ENCODE measurements at places on chromosomes 6 and 20.

DNA sequence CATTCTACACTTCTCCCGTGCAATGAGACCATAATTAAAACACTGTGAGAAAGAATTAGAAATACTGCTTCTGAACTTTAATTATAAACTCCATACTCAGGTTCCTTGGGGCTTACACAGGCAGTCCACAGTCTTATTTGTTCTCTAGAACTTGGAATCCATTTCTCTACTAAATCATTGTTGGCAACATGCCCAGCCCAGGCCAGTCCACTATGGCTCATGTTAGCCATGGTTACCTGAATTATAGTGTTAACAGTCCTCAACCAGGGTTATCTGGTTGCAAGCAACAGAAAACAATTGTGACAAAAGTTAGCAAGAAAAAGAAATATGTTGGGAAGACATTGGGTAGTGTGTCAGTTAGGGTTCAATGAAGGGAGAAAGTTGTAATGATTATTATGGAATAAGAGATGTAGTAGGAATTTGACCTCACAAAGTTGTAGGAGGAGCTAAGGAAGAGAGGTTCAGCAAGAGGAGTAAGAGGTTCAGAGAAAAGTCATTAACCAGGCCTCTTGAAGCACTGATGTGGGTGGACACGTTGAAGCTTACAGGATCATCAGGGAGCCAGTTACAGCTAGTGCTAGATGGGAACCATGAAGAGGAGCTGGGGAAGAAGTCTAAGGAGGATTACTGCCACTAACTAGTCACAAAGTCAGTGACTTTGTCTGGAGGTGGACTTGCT, 352.5 kb upstream of the PRND start:
- no peak for DNase-seq

DNA sequence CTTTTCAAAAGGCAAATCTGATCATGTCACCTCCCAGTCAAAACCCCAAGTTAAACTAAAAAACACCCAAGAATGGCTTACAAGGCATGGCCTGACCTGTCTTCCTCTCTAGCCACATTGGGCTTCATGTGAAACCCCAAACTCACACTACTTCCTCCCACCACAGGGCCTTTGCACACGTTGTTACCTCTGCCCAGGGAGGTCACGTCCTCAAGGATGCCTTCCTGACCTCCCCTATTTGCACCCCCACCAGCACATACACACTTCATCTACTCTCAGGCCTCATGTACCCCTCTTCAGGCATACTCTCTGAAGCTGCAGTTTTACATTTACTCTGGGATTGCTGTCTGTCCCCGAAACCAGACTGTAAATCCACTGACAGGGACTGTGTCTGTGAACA, 6.1 kb downstream of the EZR start:
- no peak for DNase-seq

- DNase-seq: peak; percentile 56
Observed at GRCh38 chr6:131060311-131060710, 2.7 kb downstream of the EPB41L2 start.

GRCh38 chr20:11001764-11002540, 328.2 kb upstream of the JAG1 start:
- DNase-seq: no peak

DNA sequence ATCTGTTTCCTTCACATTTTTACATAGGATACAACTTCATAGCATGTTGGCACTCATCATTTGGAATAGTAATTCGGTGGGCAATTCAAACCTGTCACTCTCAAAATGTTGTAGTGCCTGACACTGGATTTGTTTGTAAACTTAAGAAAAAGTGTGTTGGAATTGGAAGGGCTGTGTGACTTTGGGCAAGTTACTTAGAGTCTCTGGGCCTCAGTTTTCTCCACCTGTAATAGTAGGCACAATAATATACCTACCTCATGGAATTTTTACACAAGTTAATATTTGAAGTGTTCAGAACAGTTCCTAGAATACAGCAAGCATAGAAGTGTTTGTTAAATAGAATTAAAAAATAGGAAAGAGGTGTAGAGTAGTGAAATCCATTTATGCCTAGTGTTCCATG, 15.0 kb upstream of the BCAS1 start:
- no peak for DNase-seq

Measured in pons (tissue), 1 donor.